ENCODE measurements at places on chromosomes 12 and 14.

DNA sequence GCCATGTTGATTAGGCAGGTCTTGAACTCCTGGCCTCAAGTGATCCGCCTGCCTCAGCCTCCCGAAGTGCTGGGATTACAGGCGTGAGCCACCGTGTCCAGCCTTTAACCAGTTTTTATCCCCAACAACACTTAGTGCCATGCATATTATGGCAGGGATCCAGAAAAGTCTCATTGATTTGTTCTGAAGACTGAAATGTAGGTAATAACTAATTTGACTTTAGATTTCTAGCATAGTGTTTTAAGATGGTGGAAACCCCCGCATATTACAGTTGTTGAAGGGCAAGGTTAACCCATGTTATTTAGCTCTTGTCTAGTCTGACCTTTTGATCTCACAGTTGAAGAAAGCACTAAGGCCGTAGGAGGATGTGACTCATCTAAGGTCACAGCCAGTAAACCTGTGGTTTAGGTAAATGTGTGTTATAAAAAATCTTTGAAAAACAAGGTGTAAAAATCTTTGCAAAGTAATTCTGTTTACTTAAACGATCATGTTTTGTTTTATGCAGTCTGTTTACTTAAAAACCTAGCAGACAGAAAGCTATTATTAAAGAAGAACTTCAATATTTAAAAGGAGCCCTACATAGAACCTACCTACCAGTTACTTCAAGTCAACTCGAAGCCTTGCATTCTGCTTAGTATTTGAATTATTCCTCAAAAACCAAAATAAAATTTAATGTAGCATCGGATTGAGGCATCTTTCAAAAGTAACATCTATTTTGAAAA is 24.8 kb downstream of the BICDL1 start:
- no peak for DNase-seq

DNA sequence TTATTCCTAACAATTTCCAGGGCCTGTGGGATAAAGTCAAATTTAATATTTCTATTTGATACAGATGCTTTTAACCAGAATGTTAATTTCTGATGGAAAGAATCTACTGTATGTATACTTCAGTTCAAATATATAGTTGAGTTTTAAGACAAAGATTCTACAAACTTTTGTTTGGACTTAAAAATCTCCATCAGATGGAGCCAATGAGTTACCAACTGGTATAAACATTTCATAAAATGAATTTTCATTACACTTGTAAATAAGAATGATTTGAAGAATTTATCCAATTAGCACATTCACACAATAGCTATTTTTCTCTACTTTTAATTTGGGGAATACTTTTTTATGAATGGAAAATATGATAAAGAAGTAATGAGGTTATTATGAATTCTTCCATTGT is 425.2 kb upstream of the MIS18BP1 start:
- DNase-seq: no peak

GRCh38 chr14:101078892-101079221 is 175.3 kb upstream of the RTL1 start:
- no peak for DNase-seq

GRCh38 chr12:13196130-13196921 is at the start of gene EMP1:
Gene EMP1 (plus strand): TSS chr12:13196726. CDS start chr12:13211511, 14,785 bp downstream.
- DNase-seq: peak; percentile 62

GRCh38 chr12:98403936-98404335 is 111.5 kb upstream of the TMPO start:
- no peak for DNase-seq

DNA sequence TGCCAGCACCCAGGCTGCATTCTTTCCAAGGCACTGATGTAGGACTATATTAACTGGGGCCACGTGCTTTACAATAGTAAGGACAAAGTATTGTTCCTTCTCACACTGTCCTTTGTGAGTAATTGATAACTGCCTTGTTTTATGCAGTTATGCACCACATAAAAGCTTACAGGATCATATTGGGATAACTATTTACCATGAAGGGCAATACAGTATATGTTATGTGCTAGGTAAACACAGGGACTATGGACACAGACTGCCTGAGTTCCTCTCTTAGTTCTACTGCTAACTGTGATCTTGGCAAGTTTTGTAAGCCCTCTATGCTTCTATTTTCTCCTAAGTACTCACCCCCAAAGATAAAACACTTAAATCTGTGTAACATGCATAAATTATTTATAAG is 183.7 kb downstream of the NOVA1 start:
- no peak for DNase-seq

GRCh38 chr12:70260646-70261045 is 17.4 kb downstream of the CNOT2 start:
- DNase-seq: no peak

DNA sequence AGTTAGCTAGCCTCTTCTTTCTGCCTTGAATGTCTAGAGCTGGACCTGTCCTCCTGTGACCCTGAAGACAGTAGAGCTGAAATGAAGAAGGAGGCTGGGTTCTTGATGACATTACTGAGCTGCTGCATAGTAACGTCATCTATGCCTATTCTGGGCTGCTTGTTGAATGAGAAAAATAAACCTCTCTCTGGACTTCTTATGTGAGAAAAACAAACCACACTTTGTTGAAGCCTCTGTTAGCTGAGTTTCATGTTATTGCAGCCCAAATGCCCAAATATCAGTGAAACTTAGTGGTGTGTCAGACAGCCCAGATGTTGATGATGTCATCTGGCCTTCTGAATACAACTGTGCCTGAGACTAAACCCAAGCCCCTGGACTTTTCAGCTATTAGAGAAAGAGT is 67.0 kb upstream of the MAX start:
- no peak for DNase-seq

GRCh38 chr14:74545386-74545785 is 51.8 kb downstream of the ISCA2 start:
- DNase-seq: no peak

GRCh38 chr12:66941150-66941549 is 262.3 kb upstream of the GRIP1 start:
- DNase-seq: no peak

DNA sequence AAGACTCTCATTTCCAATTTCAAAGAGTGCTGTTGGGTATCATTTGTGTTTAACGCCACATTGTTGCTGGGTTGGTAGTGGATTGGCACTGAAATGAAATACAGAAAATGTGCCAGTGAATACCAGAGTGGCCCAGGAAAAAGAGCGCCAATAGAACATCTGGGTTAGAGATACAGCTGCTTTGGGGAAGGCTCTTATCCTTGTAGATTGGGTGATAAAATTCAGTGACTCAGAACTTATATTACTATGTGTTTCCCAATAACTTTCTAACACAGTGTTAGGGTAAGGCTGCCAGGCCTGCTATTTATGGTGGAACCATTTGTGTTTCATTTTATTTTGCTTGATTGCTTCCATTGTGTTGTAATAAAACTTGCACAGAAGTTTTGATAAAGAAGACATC is 168.2 kb upstream of the SSTR1 start:
- DNase-seq: no peak

- DNase-seq: no peak
Measured at GRCh38 chr12:4472046-4472445, 26.4 kb upstream of the FGF6 start.

DNA sequence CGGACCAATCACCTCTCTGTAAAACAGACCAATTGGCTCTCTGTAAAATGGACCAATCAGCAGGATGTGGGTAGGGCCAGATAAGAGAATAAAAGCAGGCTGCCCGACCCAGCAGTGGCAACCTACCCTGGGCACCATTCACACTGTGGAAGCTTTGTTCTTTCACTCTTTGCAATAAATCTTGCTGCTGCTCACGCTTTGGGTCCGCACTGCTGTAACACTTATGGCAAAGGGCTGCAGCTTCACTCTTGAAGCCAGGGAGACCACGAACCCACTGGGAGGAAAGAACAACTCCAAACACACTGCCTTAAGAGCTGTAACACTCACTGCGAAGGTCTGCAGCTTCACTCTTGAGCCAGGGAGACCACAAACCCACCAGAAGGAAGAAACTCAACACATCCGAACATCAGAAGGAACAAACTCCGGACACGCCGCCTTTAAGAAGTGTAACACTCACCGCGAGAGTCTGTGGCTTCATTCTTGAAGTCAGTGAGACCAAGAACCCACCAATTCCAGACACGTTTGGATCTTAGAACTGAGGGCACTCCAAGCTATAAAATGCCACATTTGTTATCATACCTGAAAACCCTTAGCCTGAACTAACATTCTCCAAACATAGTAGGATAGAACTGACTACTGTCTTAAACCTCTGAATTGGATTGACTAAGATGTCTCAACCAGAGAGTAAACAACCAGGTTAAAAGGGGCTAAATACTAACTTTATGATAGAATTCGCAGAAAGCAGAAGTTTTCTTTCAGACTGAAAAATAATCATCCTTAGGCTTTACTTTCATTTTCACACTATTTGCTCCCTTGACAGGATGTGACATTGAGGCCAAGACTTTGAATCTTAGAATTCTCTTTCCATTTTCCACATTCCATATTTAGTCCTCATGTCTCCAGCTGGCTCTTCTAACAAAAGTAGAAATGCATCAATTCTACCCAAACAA is 33.6 kb downstream of the CDKL1 start:
- no peak for DNase-seq

GRCh38 chr14:58587271-58587670 is 50.5 kb upstream of the DACT1 start:
- DNase-seq: no peak

GRCh38 chr14:95811813-95812212 is 64.8 kb upstream of the TUNAR start:
- DNase-seq: no peak

- DNase-seq: no peak
Measured at GRCh38 chr14:85454226-85454813, 75.6 kb upstream of the FLRT2 start.

GRCh38 chr14:57583396-57583795 is 89.7 kb upstream of the CCDC198 start:
- no peak for DNase-seq

DNA sequence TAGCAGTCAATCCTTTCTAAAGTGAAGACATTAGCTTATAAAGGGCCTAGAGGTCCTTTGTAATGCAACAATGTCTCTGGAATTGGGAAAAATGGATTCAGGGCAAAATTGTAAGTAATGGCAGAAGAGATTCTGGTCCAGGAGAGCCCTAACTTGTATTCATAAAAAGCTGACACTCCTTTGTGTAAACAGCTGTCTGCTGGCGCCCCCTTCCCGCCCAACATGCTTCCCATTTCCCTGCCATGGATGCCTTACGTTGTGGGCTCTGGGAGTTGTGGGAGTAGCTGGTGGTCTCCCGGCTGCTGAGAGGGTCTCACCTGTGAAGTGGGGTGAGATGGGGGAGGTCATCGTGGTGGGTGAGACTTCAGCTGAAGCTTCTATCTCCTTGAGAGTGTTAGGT is 2.3 kb downstream of the ACRBP start:
- DNase-seq: no peak

GRCh38 chr12:77916276-77916675 is 85.6 kb downstream of the NAV3 start:
- DNase-seq: no peak

- DNase-seq: no peak
Measured at GRCh38 chr14:22597771-22598098, 365 bp upstream of the ABHD4 start.

DNA sequence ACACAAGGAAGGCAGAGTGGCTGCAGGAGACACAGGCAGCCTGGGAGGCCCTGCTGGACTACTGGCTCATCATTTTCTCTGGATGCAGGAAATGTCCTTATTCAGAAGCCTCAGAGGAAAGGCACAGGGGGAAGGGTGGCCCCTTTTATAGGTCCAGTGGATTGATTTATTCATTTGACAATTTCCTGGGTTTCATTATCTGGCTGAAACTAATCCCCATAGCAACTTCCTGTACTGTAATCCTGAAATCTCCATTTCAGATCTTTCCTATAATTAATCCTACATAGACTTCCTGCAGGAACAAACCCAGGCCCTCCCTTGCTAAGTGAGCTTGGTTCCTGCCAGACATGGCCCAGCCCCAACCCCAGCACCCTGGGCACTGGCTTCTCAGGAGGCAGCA is 23.0 kb downstream of the KRT76 start:
- no peak for DNase-seq

GRCh38 chr14:96039633-96040311 is 610 bp downstream of the C14orf132 start:
- no peak for DNase-seq

DNA sequence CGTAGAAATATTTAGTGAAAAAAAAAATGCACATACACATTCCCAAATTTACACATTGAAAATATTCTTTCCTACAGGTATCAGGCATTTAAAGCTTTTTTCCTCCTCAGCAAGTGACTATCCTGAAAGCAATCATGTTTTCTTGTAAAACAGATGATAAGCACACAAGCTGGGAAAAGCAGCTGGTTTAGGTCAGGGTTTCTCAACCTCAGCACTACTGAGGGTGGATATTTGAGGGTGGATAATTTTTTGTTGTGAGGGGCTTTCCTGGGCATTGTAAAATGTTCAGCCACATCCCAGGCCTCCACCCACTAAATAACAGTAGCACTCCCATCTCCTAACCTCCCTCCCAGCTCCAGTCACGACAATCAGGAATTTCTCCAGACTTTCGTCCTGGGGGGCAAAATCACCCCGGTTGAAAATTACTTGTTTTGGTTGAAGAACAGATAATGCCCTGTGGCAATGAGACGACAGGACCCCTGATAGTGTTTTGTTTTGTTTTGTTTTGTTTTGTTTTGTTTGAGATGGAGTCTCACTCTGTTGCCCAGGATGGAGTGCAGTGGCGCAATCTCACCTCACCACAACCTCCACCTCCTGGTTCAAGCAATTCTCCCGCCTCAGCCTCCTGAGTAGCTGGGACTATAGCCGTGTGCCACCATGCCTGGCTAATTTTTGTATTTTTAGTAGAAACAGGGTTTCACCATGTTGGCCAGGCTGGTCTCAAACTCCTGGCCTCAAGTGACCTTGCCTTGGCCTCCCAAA is 15.0 kb upstream of the NT5DC3 start:
- DNase-seq: no peak

DNA sequence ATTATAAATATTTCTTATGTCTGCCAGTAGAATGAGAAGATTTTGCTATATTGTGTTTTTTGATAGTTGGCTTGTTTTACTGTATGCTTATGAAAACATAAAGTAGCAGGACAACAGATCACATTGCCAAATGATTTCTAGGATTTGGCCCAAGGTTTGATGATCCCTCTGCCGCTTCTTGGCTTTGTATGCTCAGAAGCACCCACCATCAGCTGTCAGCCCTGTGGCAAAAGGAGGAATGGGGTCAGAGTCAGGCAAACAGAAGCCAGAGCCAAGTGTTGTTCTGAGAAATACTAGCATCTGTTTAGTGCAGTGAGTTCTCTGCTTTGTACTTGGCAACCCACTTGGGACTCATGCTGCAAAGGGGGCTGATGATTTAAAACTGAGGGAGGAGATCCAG is 152.2 kb downstream of the PDE3A start:
- DNase-seq: no peak

GRCh38 chr12:108691998-108692808 is 39.1 kb downstream of the CORO1C start:
- no peak for DNase-seq

- DNase-seq: no peak
Measured at GRCh38 chr12:16349131-16349460, 1.7 kb downstream of the MGST1 start.

DNA sequence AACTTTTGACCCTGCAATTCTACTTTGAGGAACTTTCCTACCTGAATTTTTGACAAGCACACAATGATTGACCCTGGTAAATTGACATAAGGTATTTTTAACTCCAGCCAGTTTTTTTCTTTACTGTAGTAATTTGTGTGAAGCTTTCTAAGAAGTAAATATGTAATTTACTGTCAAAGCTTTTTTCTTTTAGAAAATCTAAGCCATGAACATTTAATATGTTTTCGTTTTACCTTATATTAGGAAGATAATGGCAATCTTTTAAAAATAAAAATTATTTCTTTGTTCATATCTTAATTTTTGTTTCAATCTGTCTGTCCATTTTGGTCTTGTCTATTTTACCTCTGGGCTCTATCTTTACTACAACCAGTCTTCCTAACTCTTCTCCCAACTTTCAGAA is 279.9 kb downstream of the FBXL14 start:
- no peak for DNase-seq

GRCh38 chr14:32083315-32083624 is 6.2 kb downstream of the ARHGAP5 start:
- no peak for DNase-seq

All from activated T-helper 9 cell treated with anti-CD3 and anti-CD28 coated beads, Interleukin-2, amount 50 U/mL, for 16 hours (primary cell).